ENCODE measurements at places on chromosomes 13 and 19.
A peak's percentile ranks its signal among the peaks of the same experiment; 100 is the strongest.

DNA sequence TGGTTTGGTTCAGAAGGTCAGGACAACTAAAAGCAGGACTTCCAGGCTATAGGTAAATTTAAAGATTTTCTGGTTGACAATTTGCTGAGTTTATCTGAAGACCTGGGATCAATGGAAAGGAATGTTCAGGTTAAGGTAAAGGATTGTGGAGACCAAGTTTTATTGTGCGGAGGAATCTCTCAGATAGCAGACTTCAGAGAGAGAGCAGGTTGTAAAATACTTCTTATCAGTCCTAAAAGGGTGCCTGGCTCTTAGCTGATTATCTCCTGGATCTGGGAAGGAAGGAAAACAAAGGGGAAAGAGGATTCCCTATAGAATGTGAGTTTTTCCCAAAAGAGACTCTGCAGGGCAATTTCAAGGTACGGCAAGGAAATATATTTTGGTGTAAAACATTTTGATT lies 851.5 kb downstream of the DACH1 start:
- DNase-seq = no peak

DNA sequence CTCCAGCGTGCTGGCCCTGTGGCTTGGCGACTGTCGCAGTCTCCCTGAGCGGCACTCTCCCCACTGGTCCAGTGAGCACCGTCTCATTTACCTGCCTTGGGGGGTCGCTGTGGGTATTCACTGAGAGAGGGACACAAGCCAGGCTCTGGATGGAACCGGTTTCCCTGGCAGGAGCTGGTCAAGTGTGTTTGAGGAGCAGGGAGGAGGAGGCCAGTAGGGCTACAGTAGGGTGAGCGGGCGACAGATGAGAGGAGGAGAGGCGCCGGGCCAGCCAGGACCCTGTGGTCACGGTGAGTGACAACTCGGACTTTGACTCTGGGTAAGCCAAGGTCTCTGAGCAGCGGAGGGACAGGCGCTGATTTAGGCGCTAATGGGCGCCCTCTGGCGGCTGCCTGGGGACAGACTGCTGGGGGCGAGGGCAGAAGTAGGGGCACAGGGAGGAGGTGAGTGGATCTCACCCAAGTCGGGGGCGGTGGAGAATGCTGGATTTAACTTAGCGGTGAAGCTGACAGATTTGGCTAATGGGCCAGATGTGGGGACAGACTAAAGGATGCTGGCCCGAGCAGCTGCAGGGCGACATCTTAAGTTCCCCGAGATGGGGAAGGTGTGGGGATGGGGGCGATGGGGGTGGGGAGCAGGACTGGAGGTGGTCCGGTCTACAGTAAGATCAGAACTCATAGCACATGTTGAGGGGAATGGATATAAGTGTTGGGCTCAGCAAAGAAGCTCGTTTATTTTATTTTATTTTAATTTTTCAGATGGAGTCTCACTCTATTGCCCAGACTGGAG lies 4.7 kb upstream of the PRMT1 start:
- peak; percentile 50 for DNase-seq

- no peak for DNase-seq
Measured at GRCh38 chr19:42023121-42023942, 29.3 kb upstream of the ATP1A3 start.

GRCh38 chr13:46810440-46810839 lies 13.5 kb upstream of the ESD start:
- no peak for DNase-seq

DNA sequence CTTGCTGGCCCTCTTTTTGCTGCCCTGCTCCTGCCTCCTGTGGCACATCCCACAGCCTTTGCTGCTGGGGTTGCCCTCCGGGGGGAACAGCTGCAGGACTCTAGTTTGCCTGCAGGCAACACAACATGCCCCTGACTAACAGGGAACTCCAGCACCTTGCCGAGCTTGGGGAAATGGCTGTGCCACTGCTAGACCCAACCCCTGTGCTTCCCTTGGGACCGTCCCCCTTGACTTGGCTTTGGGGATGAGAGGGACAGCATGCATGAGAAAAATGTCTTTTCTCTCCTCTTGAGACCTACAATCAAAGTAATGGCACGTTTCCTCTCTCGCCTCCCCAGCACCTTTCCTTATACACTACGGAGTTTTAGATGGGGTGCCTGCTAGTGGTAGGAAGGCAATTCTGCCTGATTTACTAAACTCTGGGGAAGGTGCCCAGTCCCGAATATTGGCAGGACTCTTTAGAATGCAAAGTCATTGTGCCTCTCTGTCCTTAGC lies 12.4 kb upstream of the VWA8 start:
- no peak for DNase-seq

GRCh38 chr13:95388420-95389079 lies 87.3 kb upstream of the ABCC4 start:
- DNase-seq = no peak

GRCh38 chr19:42461700-42462324 lies 19.1 kb upstream of the CXCL17 start:
- DNase-seq = no peak

DNA sequence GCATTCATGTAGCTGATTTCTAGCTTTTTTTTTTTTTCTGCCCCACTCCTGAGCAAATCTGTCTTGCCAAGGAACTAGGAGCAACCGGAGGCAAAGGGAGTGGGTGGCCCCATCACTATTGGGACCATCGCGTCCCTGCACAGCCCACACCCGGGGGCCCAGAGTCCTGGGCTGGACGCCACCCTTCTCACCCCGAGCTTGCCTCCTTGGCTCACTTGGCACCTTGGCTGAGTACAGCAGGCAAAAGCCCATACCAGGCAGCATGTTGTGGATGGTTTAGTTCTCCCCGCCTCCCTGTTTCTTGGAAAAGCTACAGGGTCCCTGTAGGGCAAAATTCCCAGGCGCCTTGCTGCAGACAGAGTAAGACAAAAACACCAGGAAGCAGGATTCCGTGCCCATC lies 13.7 kb downstream of the SMIM24 start:
- no peak for DNase-seq

DNA sequence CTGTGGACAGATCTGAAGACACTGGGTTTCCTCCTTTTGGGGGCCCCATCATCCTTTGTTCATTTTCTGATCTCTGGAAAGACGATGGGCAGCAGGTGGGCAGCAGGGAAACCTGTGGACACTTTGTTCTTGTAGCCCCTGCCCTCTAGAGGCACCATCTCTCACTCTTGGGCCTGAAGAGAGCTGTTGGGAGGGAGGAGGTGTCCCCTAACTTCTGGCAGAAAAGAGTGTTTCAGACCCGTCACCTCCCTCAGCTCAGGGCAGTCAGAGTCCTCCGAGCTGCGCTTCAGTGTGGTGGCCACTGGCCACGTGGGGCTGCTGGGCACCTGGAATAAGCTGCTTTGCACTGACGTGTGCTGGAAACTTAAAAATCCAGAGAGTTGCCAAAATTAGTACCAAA lies 26.9 kb upstream of the RNF17 start:
- no peak for DNase-seq

DNA sequence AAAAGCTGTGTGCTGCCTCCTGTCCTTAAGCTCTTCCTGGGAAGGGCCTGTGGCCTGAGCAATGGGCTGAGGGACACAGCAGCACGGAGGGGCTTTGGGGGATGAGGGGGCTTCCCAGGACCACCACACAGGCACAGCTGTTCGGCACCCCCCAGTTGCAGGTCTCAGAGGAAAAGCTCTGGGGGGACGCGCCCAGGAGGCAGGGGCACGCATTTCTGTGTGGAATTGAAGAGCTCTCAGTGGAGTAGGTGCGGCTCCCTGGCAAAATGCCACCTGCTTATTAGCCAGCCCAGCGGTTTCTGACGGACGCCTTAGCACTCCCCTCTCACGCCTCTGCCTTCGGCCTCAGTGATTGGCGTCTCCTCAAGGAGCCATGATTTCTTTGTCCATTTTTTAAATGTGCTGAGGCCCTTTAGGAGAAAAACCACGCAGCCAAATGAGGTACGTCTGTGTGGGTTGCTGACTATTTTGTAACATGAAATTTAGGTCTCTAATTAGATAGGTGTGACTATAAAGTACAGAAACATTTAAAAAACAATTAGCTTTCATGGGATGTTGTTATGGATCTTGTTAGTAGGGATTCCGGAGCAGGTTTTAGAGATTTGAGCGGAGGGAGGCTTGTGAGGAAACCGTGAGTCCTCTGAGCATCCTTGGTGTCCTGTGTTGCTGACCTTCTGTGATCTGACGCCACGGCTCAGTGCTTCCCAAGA lies 4.0 kb downstream of the MCF2L start:
- no peak for DNase-seq

DNA sequence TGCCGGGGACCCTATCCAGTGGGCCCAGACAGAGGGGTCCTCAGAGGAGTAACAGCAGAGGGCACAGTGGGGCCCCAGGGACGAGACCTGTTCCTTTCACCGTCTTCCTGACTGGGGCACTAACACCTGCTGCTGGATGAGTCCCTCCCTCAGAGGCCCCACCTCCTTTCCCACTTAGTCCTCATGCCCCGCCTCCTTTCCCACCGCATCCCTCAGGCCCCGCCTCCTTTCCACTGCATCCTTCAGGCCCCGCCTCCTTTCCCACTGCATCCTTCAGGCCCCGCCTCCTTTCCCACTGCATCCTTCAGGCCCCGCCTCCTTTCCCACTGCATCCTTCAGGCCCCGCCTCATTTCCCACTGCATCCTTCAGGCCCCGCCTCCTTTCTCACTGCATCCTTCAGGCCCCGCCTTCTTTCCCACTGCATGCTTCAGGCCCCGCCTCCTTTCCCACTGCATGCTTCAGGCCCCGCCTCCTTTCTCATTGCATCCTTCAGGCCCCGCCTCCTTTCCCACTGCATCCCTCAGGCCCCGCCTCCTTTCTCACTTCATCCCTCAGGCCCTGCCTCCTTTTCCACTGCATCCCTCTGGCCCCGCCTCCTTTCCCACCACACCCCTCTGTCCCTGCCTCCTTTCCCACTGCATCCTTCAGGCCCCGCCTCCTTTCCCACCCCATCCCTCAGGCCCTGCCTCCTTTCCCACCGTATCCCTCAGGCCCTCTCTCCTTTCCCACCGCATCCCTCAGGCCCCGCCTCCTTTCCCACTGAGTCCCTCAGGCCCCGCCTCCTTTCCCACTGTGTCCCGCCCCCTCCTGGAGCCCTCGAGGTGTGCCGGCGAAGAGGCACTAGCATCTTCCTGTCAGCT lies 6.7 kb downstream of the SPPL2B start:
- no peak for DNase-seq

- no peak for DNase-seq
Measured at GRCh38 chr13:35763060-35763781, 286.7 kb upstream of the MAB21L1 start.

DNA sequence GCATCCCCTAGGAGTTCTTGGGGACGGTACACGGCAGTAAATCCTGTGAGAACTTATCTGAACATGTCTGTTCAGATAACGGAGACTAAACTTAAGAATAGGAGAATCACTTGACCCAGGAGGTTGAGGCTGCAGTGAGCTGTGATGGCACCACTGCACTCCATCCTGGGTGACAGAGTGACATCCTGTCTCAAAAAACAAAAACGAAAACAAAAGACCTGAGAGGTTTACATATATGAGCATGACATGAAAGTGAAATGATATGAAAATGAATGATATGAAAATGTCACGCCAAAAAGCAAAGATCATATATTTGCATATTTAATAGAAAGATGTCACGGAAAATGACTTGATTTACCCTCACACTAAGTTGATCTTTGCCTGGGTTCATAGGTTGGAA lies 5.8 kb downstream of the ZNF175 start:
- no peak for DNase-seq

DNA sequence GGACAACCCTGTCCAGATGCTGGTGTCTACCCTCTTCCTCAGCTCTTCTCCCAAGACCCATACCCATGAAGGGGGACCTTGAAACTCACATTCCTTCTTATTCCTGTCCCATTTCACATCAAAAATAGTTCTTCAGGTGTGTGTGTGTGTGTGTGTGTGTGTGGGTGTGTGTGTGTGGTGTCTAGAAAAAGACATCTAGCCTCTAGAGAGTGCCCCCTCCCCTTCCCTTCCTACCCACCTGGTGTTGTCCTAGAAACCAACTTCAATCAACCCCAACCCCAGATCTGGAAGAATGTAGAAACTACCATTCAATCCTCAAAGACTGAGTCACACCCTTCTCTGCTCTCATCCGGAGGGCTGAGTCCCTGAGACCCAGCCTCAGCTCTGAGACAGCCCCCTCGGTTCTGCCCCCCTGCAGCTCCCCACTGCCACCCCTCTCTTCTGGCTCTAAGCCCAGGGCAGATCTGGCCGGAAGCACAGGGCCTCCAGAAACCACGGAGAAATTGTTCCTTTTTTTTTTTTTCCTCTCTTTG lies 3.5 kb downstream of the KCNN4 start:
- no peak for DNase-seq

DNA sequence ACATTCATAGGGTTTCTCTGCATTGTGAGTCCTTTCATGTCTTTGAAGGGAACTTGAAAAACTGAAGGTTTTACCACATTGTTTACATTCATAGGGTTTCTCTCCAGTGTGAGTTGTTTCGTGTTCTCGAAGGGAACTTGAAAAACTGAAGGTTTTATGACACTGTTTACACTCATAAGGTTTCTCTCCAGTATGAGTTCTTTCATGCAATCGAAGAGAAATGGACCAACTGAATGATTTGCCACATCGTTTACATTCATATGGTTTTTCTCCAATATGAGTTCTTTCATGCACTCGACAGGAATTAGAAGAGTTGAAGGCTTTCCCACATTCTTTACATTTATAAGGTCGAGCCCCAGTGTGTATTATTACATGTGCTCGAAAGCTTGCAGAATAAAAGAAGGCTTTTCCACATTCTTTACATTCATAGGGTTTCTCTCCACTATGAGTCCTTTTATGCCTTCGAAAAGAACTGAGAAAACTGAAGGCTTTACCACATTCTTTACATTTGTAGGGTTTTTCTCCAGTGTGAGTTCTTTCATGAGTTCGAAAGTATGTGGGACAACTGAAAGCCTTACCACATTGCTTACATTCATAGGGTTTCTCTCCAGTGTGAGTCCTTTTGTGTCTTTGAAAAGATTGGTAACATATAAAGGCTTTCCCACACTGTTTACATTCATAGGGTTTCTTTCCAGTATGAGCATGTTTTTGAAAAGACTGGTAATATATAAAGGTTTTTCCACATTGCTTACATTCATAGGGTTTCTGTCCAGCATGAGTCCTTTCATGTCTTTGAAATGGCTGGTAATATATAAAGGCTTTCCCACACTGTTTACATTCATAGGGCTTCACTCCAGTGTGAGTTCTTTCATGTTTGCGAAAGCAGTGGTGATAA lies 20.7 kb downstream of the ZNF14 start:
- no peak for DNase-seq

DNA sequence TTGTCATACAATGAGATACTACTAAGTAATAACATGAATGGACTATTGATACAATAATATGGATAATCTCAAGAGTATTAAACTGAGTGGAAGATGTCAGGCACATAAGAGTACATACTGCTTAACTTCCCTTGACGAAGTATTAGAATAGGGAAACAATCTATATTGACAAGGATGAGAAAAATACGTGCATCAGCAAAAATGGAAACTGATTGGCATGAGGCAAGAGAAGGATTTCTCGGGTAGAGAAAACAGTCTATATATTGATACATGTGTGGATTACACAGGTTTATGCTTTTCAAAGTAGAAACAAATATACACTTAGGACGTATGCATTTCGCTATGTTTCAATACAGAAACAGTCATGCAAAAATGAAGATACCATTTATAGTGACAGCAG lies 57.4 kb downstream of the PRR20E start:
- no peak for DNase-seq

- DNase-seq = no peak
Measured at GRCh38 chr19:3684817-3685410, 15.4 kb downstream of the PIP5K1C start.
